ENCODE measurements at places on chromosomes 6 and 20.

DNA sequence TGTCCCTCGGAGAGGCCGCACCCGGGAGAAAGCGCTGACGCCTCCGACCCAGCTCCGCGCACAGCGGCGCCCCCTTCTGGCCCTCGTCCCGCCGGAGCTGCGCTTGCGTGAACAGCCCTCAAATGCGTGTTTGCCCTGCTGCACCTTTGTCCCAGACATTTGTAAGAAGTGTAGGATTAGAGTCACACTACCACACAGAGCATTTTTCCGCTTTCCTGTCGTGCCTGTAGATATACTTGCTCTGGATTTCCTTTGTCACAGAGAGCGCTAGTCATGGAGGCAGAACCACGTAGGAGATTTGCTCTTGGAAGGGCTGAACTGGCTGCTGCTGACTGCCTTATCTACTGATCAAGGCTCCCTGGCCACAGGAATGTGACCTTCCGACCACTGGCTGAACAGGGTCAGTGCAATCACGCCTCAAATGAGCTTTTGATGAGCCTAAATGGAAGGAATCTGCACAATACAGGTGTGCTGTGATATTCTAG is 62.3 kb downstream of the PAX1 start:
- DNase-seq, result no peak

DNA sequence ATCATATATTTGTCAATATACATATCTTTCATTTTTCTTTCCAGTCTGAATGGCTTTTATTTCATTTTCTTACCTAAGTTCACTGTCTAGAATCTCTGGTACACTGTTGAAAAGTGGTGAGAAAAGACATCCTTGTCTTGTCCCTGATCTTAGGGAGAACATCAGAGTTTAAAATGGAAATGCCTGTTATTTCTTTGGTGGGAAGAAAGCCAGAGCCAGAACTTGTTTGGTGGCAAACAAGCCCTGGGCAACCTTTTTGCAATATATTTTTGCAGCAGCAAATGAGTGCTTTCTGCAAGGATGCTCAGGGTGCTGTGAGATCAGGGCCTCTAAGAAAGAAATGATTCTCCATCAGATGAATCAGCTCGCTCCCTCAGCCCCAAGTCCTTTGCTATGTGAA is 156.6 kb downstream of the RALGAPA2 start:
- no peak for DNase-seq

DNA sequence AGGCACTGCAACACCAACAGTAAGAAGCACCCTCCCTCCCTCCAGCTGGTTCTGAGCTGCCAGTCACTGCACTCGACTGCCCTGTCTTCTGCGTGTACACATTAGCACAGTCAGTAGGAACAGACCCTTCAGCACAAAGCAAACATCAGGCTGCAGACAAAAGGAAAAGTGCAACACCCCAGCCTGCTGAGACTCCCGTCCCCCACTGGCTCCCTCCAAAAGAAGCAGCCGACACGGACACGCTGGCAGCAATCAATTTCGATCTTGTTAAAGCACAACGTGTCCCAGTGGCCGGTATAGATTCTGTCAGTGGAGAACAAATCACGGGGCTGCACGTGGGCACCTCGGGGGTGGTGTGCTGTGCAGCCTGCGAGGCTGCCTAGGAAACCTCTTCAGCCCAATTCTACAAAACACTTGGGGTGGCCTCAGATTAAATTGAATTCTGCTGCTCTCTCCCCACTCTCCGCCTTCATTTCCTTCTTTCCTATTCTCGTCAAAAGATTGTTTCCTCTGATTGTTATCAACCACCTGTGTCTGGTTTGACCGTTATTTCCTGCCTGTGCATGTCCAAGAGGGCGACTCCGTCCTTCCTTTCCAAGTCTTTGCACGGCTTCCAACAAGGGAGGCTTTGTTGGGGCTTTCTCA is 38.7 kb downstream of the TRAF3IP2 start:
- no peak for DNase-seq

DNA sequence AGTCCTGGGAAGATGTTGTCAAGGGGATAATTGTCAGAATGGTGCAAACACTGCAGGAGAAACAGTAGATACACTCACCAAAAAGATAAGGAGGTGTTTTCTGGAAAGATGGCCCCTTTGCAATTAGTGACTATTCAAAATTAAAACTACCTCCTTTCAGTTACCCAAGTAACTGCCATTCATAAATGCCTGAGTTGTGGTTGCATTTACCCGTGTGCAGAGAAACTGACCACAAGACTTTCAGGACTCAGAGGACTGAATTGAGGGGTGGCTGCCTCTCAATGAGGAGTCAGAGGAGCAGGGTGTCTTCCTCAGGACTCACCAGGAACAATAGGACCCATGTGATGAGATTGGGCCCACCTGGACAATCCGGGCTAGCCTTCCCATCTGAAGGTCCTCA is 39.0 kb downstream of the GCM1 start:
- no peak for DNase-seq

DNA sequence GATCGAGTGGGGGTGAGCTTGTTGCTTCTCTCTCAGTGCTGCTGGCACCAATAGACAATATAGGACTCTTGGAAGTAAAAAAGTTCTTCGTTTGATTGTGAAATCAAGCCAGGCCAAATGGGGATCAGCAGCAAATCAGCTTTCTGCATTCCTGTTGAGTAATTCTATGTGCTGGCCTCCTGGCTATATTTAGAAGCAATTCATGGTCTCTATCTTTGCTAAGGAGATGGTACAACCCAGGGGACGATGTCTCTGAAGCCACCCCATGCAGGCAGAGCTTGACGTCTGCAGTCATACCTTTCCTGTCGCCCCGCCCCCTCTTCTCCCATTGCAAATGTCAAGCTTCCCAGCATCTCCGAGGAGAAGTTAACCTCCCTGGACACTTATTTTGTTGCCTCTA is 199.1 kb downstream of the SCP2D1 start:
- no peak for DNase-seq

DNA sequence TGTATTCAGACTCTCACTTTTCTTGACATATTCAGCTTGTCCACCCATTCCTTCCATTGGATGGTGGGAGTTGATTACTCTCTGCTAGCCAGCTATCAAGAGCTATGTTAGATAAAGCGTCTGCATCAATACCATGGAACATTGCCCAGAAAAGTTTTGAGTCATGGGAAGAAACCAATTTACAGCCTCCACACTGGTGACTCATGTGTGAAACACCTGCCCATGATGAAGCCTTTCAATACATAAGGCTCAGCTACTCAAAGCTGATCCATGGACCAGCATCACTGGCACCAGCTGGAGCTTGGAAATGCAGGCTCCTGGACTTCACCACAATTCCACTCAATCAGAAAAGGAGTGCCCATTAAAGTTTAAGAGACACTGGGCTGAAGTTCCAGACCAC is 16.1 kb downstream of the PLA2G7 start:
- DNase-seq, result peak; percentile 57

- no peak for DNase-seq
Observed at GRCh38 chr20:6921717-6922386, 154.4 kb downstream of the BMP2 start.

GRCh38 chr6:3517350-3517749 is 60.5 kb upstream of the SLC22A23 start:
- peak; percentile 69 for DNase-seq

DNA sequence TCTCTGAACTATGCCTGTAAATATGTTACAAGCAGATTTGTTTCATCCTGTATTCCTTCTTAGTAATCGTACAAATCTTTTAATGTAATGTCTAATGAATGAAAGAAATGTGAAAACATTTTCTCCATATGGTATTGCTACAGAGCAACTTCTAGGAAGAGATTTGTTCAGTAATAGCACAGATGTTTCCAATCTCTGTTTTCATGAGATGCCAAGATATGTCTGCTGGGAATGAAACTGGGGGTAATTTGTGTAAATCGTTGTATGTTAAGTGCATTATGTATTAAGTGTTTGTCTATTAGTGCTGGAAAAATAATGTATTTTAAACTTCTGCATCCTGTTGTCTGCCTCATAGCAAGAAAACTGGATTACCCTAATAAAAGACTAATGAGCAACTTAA is 722.2 kb upstream of the EYS start:
- no peak for DNase-seq

- no peak for DNase-seq
Observed at GRCh38 chr20:58449681-58450221, 60.7 kb downstream of the VAPB start.

GRCh38 chr20:1528811-1529210 is 28.7 kb downstream of the SIRPD start:
- DNase-seq, result no peak

DNA sequence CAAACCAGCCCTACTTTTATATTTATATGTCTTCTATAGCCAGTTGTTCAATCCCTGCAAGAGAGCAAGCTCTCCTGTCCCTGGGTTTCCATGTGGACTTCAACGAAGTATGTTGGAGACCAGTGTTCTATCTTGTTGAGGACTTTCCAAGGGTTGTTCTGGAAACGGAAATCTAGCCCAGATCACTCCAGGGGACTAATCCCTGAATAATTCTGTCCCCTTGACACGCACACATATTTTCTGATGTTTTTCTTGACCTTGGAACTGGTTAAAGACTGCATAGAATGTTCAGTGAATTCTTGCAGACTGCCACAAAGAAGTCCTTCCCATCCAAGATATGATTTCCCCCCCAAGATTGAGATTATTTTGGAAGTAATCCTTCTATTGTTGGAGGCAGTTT is 9.5 kb upstream of the MYLK2 start:
- DNase-seq, result no peak

DNA sequence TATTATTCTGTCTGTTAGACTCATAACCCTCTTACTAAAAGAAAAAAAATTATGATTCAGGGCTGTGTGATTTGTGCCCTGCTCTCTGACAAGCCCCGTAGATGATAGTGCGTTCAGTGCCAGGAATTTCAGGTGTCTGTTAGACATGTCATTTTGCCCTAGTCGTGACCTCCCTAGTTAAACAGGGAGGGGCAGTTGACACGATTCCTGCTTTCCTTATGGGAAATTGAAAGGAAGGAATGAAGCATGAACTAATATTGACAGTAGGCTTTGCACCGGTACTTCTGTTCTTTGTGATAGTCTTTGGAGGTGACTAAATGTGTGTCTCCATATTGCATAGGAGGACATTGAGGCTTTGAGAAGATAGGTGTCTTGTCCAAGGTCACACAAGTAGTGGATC is 26.3 kb downstream of the RPRD1B start:
- DNase-seq, result no peak

DNA sequence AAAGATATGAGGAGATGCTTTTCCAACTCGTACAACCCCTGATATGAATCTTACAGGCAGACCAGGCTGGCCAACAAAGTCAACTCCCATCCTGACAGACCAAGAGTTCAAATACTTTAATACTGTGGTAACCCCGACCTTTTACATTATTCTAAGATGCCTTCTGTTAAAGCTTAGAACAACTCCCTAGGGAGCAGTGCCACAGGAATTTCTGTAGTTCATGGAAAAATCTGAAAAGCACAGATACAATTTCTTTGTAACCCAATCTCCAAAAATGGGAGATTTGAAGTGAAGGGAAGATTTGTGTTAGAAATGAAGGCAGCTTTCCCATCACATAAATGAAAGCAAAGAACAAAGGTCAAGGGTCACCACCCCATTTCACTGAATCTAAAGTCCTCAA is 151.3 kb upstream of the BEND6 start:
- DNase-seq, result peak; percentile 82

- DNase-seq, result no peak
Observed at GRCh38 chr6:42471142-42471541, 19.4 kb upstream of the TRERF1 start.

DNA sequence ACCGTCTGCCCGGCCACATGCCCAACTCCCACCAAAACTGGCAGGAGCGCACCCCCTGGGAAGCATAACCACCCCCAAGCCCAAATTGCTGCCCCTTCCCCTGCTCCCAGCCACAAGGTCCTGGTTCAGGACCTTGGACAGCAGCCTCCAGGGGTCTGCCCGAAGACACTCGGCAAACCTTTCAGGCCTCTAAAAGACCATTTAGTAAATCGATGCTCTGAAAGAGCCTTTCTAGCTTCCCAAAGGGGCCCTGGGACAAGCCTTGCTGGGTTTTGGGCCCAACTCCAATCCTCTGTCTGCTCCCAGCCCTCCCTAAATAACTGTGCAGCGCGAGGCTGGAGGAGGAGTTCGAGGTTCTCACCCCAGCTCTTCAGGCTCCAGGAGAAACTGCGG is 30.5 kb downstream of the GRM4 start:
- no peak for DNase-seq

DNA sequence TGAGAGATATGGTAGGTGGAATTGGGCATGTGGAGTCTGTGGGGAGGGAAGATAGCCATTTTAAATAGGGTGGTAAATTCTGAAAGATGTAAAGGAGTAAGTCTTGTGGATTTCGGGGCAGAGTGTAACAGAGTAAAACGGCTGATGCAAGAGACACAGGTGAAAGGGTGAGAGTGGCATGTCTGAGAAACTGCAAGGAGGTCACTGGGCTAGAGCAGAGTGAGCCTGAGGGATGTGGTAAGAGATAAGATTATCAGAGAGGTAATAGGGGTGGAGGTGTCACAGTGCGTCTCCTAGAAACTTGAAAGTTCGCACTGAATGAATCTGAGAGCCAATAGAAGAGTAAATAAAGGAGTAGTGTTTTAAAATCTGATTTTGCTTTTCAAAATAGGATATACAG is 308.1 kb downstream of the EPM2A start:
- no peak for DNase-seq

- no peak for DNase-seq
Observed at GRCh38 chr6:130035211-130035610, 16.8 kb downstream of the L3MBTL3 start.

DNA sequence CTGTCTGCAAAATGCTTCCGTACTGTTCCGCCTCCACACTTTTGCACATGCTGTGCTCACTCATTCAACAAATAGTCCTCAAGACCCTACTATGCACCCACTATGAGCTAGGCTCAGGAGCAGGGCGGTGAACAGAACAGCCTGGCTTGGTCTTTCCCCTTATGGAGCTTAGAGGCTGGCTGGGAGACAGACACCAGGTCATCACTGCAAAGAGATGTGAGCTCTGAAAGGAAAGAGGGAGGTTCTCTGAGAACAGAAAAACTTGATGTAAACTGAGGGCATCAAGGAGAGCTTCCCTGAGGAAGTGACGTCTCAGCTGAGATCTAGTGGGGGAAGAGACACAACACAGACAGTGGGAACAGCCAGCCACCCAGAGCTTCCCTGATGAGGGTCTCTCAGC is 31.0 kb upstream of the TGM2 start:
- no peak for DNase-seq

DNA sequence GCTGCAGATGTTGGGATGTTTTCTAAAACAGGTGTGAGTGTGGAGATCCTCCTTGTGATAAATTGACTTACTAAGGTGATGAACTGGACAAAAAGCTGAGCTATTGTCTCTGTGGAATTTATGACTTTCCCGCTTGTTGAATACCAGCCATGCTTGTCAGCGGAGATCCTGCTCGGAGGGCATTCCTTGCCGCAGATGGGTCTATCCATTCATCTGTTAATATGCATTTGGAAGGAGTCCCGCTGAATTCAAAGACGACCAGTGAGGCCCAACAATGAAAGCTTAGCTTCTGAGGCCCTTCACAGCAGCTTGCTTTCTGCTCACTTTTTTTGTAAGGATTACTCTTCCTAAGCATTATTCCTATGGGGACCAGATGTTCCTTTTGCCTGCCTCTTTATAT is 124.9 kb downstream of the TIAM2 start:
- peak; percentile 78 for DNase-seq

- no peak for DNase-seq
Observed at GRCh38 chr20:34945315-34946077, 10.1 kb downstream of the GSS start.
